ENCODE measurements at places on chromosomes 2 and 18. TPM values are rescaled to one million over a fixed set of nuclear protein-coding genes. Genes with fewer than 3 reads are reported as not detected.

DNA sequence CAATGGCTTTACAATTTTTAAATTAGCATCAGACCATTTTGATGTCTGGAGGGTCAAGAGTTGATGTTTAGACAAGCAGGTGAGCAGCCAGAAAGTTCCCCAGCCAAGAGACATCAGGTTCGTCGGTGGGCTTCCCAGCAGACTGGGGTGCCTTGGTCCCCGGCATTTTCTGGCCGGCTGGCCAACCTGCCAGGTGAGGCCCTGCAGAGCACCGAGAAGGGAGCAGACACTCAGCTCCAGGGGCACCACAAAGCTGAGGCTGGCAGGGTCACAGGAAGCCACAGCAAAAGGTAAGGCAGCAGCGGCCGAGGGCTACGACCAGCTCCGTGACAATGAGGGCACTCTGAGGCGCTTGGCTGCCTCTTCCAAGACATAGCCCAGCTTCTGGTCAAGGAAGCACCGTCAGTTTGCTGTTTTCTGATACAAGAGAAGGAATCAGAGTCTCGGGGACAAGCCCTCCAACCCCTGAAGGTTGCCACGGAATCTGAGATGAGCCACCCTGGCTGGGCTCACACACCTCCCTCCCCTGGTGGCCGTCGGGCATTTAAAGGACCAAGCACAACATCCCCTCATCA, 229.0 kb downstream of the MGAT5 start:
- DNase-seq, result no peak
- no peaks in the 10 kb centered on the region for H3K4me1 ChIP-seq
- H3K36me3 ChIP-seq, result no peaks in the 10 kb centered on the region
- H3K27ac ChIP-seq, result no peak overlapping the region
- no peak overlapping the region for H3K4me3 ChIP-seq

GRCh38 chr2:235314371-235314930, 179.4 kb upstream of the AGAP1 start:
- H3K27me3 ChIP-seq, result no peaks in the 10 kb centered on the region
- H3K4me1 ChIP-seq, result no peaks in the 10 kb centered on the region
- no peak overlapping the region for H3K4me3 ChIP-seq

DNA sequence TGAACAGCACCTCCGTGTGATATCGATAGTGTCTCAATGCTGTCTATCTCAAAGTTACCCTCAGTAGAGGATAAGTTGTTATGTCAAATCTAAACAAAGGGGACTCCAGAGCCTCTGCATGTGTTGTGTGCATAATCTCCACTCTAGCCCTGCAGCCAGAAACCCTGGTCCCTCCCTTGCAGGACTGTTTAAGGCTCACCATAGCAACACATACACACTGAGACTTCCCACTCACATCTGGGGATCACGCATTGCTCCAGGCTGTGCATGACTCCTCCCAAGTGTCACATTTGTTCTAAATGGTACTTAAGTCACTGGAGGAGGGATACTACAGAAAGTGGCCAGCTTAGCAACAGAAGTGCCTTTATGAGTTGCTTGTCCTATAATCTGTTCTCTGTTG, 258.6 kb upstream of the CRIM1 start:
- no peak overlapping the region for H3K27ac ChIP-seq
- H3K4me1 ChIP-seq, result no peaks in the 10 kb centered on the region
- H3K4me3 ChIP-seq, result no peak overlapping the region
- H3K27me3 ChIP-seq, result no peaks in the 10 kb centered on the region
- no peaks in the 10 kb centered on the region for H3K36me3 ChIP-seq

DNA sequence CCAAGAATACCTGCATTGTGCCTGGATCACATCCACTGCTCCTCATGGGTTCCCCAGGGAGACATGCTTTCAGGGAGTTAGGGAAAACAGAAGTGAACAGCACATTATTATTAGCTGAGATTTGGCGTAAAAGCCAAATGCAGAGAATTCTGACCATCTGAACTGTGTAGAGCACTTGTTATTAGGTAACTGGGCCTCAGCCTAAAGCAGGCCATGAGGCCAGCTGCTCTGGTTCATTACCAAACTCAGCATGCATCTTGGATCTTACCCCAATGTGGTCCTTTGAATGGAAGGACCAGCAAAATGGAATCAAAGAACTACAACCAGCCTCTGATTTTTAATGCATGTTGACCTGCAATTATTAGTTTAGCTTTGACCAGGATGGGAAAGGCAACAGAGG, 322.3 kb downstream of the KCNS3 start:
- no peak overlapping the region for H3K4me3 ChIP-seq
- DNase-seq, result no peak
- no peaks in the 10 kb centered on the region for H3K36me3 ChIP-seq

- no peak overlapping the region for H3K27ac ChIP-seq
- no peaks in the 10 kb centered on the region for H3K4me1 ChIP-seq
- no peak for DNase-seq
- no peaks in the 10 kb centered on the region for H3K27me3 ChIP-seq
Measured at GRCh38 chr18:26215247-26215970, 10.8 kb upstream of the TAF4B start.

DNA sequence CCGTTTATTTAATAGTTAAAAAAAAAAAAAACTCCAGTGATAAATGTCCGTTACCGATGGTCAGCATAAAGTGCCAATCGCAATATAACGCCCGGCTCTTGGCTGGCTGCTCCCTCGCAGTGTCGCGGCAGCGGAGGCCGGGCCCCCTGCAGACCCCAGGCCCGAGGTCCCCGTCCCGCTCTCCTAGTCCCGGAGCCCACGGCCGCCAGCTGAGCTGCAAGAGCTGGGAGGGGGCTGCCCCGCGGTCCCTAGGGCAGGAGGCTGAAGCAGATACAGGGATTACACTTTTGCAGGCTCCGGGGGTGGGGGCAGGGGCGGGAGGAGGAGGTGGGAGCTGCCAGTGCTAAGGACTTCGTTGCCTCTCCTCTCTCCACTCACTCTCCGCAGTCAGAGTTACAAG, 6.9 kb downstream of the OSR1 start:
- no peak overlapping the region for H3K4me3 ChIP-seq
- DNase-seq, result no peak
- no peak overlapping the region for H3K27ac ChIP-seq
- H3K4me1 ChIP-seq, result no peaks in the 10 kb centered on the region
- H3K27me3 ChIP-seq, result no peaks in the 10 kb centered on the region
- no peaks in the 10 kb centered on the region for H3K36me3 ChIP-seq

DNA sequence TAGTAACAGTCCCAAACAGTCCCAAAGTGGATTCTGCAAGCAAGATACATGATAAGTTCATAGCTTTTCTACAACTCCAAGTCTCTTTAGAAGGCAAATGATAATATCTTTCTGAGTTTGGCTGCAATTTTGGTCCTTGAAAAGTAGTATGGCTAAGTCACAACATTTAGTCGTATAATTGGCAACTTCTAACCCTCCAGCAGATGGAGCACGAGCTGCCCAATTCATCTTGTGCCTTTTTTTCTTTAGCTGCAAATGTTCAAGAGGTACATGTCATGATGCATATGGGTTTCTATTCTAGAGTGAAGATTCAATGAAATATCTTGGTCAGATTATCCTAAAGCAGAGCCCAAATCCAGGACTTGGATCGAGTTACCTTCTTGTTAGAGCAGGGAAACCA, 127.0 kb upstream of the KLHL14 start:
- H3K36me3 ChIP-seq, result no peaks in the 10 kb centered on the region
- no peaks in the 10 kb centered on the region for H3K4me1 ChIP-seq
- no peak for DNase-seq
- H3K27me3 ChIP-seq, result no peaks in the 10 kb centered on the region
- no peak overlapping the region for H3K27ac ChIP-seq

GRCh38 chr2:26911911-26912861, 58.3 kb upstream of the MAPRE3 start:
- no peak overlapping the region for H3K27ac ChIP-seq
- no peak for DNase-seq
- no peaks in the 10 kb centered on the region for H3K4me1 ChIP-seq
- H3K27me3 ChIP-seq, result no peaks in the 10 kb centered on the region
- H3K36me3 ChIP-seq, result no peaks in the 10 kb centered on the region

GRCh38 chr2:30336978-30337841, 105.9 kb downstream of the LBH start:
- H3K27ac ChIP-seq, result peak overlapping the region; percentile 53
- no peak for DNase-seq
- H3K4me3 ChIP-seq, result no peak overlapping the region
- no peaks in the 10 kb centered on the region for H3K27me3 ChIP-seq

- no peak overlapping the region for H3K27ac ChIP-seq
- H3K27me3 ChIP-seq, result no peaks in the 10 kb centered on the region
- H3K36me3 ChIP-seq, result no peaks in the 10 kb centered on the region
- DNase-seq, result no peak
Measured at GRCh38 chr2:88027697-88028389, 11.5 kb upstream of the RNU2-63P start.

- H3K27ac ChIP-seq, result no peak overlapping the region
- H3K27me3 ChIP-seq, result no peaks in the 10 kb centered on the region
- no peak overlapping the region for H3K4me3 ChIP-seq
- no peak for DNase-seq
Measured at GRCh38 chr2:164055623-164056022, 319.8 kb upstream of the FIGN start.

GRCh38 chr18:21943456-21943855, 202.9 kb downstream of the MIB1 start:
- DNase-seq, result no peak
- no peaks in the 10 kb centered on the region for H3K27me3 ChIP-seq
- no peak overlapping the region for H3K4me3 ChIP-seq

GRCh38 chr2:223203971-223204929, 152.3 kb downstream of the KCNE4 start:
- no peaks in the 10 kb centered on the region for H3K36me3 ChIP-seq
- H3K4me3 ChIP-seq, result no peak overlapping the region
- H3K27ac ChIP-seq, result no peak overlapping the region
- no peaks in the 10 kb centered on the region for H3K4me1 ChIP-seq
- no peaks in the 10 kb centered on the region for H3K27me3 ChIP-seq

GRCh38 chr2:234388591-234388990, 108.3 kb downstream of the ARL4C start:
- no peak overlapping the region for H3K27ac ChIP-seq
- no peak overlapping the region for H3K4me3 ChIP-seq
- no peaks in the 10 kb centered on the region for H3K4me1 ChIP-seq
- H3K36me3 ChIP-seq, result no peaks in the 10 kb centered on the region

DNA sequence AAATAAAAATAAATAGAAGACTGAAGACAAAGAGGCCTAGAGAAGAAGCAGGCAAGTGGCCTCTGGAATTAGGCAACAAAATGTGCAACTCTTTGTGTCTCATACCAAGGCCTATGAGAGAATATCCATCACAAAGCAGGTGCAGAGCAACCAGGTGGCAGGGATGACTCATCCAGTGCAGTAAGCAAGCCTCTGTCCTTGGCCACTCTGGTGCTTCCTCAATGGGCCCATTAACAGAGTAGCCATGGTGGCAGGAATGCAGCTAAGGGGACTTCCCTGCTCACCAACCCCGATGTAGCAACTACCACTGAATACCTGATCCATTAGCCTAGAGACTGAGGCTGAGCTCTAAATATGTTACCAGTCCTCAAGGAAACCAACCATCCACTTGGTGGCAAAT, 11.0 kb upstream of the EPG5 start:
- H3K4me3 ChIP-seq, result no peak overlapping the region
- no peaks in the 10 kb centered on the region for H3K27me3 ChIP-seq
- DNase-seq, result no peak
- no peaks in the 10 kb centered on the region for H3K36me3 ChIP-seq

DNA sequence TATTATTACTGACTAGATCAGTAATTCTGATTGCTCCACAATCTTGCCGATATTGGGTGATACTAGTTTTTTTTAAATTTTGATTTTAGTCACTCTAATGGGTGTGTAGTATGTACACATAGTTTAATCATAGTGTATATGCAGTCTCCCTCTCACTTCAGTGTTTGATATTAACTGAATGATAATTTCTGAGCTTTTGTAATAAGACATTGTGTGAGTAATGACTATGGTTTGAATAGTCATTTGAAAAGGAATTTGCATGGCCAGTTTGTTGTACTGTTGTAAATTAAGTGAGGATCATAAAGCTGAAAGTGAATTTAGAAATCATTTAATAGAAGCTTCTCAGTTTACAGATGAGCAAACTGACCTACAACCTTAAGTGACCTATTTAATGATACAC, 33.4 kb downstream of the USP14 start:
- H3K4me3 ChIP-seq, result no peak overlapping the region
- no peak for DNase-seq
- peaks cover 10% of the 10 kb centered on the region for H3K4me1 ChIP-seq
- no peak overlapping the region for H3K27ac ChIP-seq
- H3K27me3 ChIP-seq, result no peaks in the 10 kb centered on the region

- no peak overlapping the region for H3K27ac ChIP-seq
- no peaks in the 10 kb centered on the region for H3K36me3 ChIP-seq
- no peak overlapping the region for H3K4me3 ChIP-seq
- no peaks in the 10 kb centered on the region for H3K4me1 ChIP-seq
Measured at GRCh38 chr2:169452080-169452479, 27.2 kb upstream of the BBS5 start.

DNA sequence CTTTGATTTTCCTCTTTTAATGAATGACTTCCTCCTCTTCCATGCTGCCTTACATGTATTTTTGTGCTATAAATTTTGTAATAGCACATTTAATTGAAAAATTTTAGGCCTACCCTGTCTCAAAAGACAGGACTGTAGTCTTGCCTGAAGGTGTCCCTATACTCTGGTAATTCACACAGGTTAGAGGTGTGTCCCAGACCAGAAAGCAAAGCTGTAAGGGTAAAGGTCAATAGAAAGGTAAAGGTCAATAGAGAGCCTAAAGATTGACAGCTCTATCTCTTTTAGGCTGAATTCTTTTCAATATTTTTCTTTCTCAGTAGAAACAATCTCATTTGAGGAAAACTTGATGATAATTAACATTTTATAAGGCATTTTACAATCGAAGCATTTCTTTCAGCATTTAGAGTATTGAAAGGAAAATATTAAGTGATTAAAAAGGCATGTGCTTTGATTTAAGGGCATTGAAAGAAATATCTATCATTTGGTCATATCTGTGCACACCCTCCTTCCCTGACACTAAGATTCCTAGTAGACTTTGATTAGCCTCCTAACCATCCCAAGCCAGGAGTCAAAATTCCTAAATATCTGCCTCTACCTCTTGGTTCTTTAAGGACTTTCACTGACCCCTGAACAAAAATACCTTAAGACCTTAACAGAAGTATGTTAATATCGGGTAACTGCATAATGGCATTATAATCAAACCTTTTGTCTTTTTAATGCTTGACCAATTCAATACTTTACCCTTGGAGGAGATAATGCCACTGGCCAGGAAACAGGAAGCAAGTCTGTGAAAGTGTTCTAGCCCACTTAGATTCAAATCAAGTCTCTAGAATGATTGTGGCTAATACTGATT, 161.8 kb upstream of the DTNA start:
- H3K27ac ChIP-seq, result no peak overlapping the region
- peak; percentile 1 for DNase-seq
- H3K4me1 ChIP-seq, result no peaks in the 10 kb centered on the region
- no peak overlapping the region for H3K4me3 ChIP-seq

Gene PPP4R3B
- total RNA-seq, result 63.3 TPM

Gene DSG3
- total RNA-seq, result not detected

Gene CMPK2
- total RNA-seq, result 0.53 TPM

Gene FER1L5
- 0.09 TPM for total RNA-seq

Gene OSR1
- total RNA-seq, result 3.0 TPM

Gene MYCN
- 46.6 TPM for total RNA-seq

Gene MYO7B
- 0.58 TPM for total RNA-seq

Gene SLC9A2
- total RNA-seq, result 14.4 TPM

All from Caco-2 (cell line).